ENCODE measurements at places on chromosomes 5 and 9. TPM values are rescaled to one million over a fixed set of nuclear protein-coding genes. Genes with fewer than 3 reads are reported as not detected.

TMEM174 gene
- total RNA-seq: not detected

RFESD gene
- total RNA-seq: 0.98 TPM

CRHBP gene
- 4.9 TPM for total RNA-seq

EFCAB9 gene
- total RNA-seq: not detected

PROB1 gene
- total RNA-seq: 0.49 TPM

SLC6A18 gene
- total RNA-seq: not detected

CCL21 gene
- total RNA-seq: not detected

DMGDH gene
- total RNA-seq: 2.0 TPM

WDR31 gene
- total RNA-seq: 2.7 TPM

ZDHHC11B gene
- total RNA-seq: 3.9 TPM

GMCL2 gene
- not detected for total RNA-seq

ARL14EPL gene
- total RNA-seq: not detected

LRRC70 gene
- 3.2 TPM for total RNA-seq

PCA3 gene
- 0.49 TPM for total RNA-seq

ANKDD1B gene
- total RNA-seq: 0.98 TPM

CSF1R gene
- 6.4 TPM for total RNA-seq

PALM2AKAP2 gene
- total RNA-seq: 2.5 TPM

GPR150 gene
- 0.25 TPM for total RNA-seq

AK3 gene
- total RNA-seq: 31.5 TPM

CATSPER3 gene
- not detected for total RNA-seq

PRR7 gene
- total RNA-seq: 8.9 TPM

NDST1 gene
- total RNA-seq: 28.0 TPM

XRCC4 gene
- total RNA-seq: 8.1 TPM

AGTPBP1 gene
- 255 TPM for total RNA-seq

HK3 gene
- 0.49 TPM for total RNA-seq

PLEKHG4B gene
- total RNA-seq: 4.7 TPM

PRR16 gene
- 1.2 TPM for total RNA-seq

RAB24 gene
- 13.3 TPM for total RNA-seq

ZNF354C gene
- total RNA-seq: 43.8 TPM

FAXDC2 gene
- 5.4 TPM for total RNA-seq

REEP2 gene
- total RNA-seq: 73.5 TPM

AMBP gene
- not detected for total RNA-seq

CTSL gene
- total RNA-seq: 27.3 TPM

QRFP gene
- not detected for total RNA-seq

MSMP gene
- not detected for total RNA-seq

CCL27 gene
- 0.25 TPM for total RNA-seq

SLC25A48 gene
- 1.2 TPM for total RNA-seq

NNT gene
- 143 TPM for total RNA-seq

LTC4S gene
- total RNA-seq: 0.74 TPM

FAM81B gene
- 0.25 TPM for total RNA-seq

All from temporal lobe (tissue), 4 donors.